Activated T-helper 9 cell treated with anti-CD3 and anti-CD28 coated beads, Interleukin-2, amount 50 U/mL, for 16 hours (primary cell): ENCODE measurements at places on chromosomes 2 and 18.

- no peak for DNase-seq
Measured at GRCh38 chr18:50195689-50196088, 742 bp upstream of the MYO5B start.

DNA sequence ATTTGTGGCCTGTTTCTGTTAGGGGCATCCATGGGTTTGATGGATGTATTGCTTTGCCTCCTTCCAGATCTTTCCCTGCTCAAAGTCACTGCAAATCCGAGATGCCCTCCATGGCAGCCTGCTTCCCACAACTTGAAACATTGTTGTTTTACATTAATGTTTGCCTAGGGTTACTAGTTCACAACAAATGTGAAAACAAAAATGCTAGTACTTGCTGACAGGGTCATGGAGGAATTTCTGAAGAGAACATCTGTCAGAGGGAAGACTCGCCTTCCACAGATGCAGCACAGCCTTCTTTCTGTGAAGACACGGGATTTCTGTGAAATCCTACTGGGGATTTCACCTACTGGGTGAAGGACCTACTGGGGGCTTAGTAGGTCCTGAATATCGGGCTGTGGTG is 260.0 kb upstream of the FN1 start:
- no peak for DNase-seq

- DNase-seq = no peak
Measured at GRCh38 chr2:235468978-235469655, 24.7 kb upstream of the AGAP1 start.

DNA sequence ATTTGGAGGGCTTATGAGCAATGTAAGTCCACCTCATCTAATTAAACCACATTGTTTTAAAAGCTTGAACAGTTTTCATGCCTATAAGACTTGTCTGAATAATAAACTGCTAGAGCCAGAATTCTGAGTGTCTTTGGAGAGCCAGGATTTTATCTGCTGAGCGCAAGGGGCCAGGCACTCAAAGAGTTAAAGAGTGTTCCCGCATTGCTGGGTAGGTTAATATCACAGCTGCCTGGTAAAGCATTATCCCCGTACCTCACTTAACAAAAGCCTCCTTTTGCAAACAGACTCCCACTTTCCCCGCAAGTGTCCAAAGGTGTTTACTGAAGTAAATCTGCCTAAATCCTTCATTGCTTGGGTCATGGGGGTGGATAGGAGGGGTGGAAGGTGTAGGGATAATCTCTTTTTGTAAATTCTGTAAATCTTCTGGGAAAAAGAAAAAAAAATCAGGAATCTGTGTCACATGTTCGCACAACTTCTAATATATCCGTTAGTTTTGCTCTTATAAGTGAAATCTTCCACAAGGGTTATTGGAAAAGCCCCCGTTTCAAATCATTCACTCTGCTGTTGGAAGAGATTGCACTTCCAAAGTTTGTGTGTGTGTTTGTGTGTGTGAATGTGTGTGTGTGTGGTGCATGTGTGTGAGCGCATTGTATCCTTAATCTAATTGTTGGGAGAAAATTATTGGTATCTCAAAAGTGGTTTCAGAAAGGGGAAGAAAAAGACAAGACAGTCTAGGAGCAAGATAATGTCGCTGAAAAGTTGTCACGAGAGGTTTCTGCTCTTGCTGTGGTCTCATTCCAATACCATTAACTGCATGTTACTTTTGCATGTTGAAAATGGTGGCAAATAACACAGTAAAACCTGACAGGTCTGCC is 10.7 kb downstream of the ZEB2 start:
- DNase-seq = no peak

GRCh38 chr2:55160422-55160821 is 71.7 kb downstream of the CLHC1 start:
- DNase-seq = no peak

- no peak for DNase-seq
Measured at GRCh38 chr2:234392041-234392615, 104.8 kb downstream of the ARL4C start.

DNA sequence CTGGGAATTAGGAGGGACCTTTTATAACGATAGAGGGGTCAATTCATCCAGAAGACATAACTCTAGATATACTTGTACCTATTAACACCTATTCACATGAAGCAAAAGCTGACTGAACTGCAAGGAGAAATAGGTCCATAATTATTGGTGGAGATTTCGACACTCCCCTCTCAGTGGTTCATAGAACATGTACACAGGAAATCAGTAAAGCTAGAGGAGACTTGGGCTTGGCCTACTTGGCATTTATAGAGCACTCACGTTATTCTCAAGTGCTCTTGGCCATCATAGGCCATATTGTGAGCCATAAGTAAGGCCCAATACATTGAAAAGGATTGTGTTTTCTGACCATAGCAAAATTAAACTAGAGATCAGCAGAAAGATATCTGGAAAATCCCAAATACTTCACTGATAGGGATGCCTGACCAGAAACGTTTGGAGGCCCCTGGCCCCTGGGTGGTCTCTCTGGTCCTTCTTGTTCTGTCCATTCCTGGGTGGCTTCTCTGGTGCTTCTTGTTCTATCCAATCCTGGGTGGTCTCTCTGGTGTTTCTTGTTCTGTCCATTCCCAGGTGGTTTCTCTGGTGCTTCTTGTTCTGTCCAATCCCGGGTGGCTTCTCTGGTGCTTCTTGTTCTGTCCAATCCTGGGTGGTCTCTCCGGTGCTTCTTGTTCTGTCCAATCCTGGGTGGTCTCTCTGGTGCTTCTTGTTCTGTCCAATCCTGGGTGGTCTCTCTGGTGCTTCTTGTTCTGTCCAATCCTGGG is 49.0 kb downstream of the SNED1 start:
- no peak for DNase-seq

- no peak for DNase-seq
Measured at GRCh38 chr2:21372654-21373053, 248.9 kb downstream of the TDRD15 start.

- DNase-seq = no peak
Measured at GRCh38 chr2:205772983-205773382, 90.7 kb downstream of the NRP2 start.

DNA sequence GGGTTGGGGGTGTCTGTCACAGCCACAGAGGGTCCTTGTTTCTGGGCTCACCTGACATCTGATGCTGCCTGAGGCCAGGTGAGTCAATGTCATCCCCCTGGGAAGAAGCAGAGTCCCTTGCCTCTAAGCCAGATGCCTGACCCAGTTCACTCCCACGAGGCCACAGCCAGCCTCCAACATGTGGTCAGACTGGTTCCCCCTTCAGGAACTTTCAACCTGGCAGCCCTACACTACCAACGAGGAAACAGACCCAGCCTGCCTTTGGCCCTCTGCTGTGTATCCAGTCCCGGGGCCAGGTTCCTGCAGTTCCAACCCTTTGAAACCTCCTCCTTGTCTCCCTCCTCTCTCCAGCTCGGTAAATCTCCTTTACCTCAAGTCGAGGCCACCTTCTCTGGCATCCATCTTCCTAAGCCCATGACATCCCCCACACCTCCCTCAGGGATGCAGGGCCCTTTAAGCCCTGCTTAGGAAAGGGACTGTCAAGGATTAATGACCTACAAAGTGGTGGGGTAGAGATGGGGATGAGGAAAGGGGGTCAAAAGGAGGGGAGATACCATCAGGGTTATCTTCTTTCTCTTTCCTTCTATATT is 49.2 kb upstream of the SMAD2 start:
- DNase-seq = no peak

DNA sequence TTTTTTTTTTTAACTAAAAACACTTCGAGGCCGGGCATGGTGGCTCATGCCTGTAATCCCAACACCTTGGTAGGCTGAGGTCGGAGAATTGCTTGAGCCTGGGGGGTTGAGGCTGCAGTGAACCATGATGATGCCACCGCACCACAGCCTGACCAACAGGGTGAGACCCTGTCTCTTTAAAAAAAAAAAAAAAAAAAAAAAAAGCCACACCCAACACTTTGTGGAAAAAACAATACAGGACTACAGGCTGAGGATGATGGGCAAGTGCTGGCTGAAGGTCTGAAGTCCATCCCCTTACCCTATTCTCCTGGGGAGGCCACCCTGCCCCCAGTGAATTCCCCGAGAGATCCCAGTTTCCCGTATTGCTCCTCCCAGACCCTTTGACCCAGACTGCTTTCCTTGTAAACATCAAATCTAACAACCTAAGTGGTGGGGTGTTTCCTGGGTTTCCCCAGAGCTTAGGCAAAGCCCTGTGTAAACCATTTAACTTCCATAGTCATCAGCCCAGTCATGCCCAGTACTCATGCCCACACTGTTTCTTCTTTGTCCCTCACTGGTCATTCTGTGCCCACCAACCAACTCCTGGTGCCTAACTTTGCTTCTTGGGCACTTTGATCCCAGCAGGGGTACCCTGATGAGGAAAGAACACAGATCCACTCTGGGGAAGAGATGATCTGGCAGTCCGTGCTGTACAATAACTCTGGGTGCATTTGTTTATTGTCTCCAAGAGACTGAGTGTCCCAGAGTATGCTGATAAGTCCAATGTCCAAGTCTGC is 5.8 kb upstream of the TMEM37 start:
- DNase-seq = no peak

DNA sequence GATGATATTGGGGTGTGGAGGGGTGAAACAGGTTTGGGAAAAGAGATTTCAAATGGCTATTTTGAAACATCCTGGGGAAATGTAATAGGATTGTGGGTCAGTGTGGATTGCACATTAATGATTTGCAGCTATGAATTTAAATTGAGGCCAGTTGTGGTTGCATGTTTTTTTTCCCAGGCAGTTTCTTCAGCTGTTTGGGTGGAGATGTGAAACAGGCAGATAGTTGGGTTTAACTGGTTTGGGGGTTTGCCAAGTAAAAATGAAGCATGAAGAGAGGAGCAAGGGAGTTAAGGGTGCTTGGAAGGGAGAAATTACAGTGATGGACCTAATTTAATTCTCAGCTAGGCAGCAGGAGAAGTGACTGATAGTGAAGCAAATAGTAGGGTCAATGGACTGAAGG is 16.8 kb downstream of the GPD2 start:
- DNase-seq = no peak

DNA sequence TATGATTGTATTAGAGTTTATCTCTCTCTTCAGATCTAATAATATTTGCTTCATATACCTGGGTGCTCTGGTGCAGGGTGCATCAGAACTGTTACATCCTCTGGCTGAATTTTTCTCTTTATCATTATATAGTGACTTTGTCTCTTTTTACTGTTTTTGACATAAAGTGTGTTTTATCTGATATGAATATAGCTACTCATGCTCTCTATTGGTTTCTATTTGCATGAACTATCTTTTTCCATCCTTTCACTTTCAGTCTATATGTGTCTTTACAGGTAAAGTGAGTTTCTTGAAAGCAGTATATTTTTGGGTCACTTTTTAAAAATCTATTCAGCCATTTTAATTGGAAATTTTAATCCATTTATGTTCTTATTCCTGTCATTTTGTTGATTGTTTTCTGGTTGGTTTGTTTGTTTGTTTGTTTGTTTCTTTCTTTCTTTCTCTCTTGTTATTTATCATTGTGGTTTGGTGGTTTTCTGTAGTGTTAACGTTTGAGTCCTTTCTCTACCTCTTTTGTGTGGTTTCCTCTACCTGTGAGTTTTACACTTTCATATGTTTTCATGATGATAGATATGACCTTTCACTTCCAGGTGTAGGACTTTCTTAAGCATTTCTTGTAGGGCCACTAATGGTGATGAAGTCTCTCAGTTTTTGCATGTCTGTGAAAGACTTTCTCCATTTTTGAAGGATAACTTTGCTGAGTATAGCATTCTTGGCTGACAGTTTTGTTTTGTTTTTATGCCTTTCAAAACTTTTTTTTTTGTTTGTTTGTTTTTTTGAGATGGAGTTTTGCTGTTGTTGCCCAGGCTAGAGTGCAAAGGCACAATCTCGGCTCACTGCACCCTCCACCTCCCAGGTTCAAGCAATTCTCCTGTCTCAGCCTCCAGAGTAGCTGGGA is 54.9 kb downstream of the CCNT2 start:
- no peak for DNase-seq

DNA sequence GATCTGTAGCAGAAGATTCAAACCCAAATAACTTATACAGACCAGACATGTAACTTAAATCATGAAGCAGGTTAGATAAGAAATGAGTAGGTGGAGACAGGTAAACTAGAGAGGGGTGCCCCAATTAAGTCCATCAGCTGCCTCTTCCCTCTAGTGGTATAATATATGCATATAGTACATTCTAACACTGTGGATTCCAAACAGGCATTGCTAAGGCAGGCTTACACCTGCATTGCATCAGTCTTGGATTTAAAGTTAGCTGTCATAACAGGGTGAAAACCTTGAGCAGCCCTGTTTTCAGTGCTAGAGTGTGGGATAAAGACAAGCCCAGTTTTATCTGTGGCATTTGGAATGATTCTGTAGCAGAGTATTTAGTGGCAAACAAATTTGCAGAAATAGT is 63.4 kb downstream of the NYAP2 start:
- no peak for DNase-seq

GRCh38 chr18:2515908-2516625 is 55.2 kb downstream of the METTL4 start:
- no peak for DNase-seq

GRCh38 chr2:75431276-75431675 is 129.5 kb downstream of the EVA1A start:
- DNase-seq = no peak

- DNase-seq = peak; percentile 41
Measured at GRCh38 chr2:197786010-197786877, 1.1 kb upstream of the BOLL start.

DNA sequence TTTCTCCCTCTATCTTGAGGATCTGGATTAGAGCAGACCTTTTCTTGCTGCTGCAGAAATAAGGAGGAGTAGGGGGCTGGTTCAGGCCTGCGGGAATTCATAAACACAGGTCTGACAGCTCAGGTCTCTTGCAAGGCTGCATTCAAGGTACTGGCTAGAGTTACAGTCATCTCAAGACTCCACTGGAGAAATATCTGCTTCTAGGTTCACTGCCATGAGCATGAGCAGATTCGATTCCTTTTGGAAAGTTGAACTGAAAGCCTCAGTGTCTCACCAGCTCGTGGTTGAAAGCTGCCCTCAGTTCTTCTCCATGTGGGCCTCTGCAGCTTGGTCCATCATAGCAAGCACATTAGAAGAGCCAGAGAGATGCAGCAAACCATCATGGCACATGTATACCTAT is 124.4 kb upstream of the SETBP1 start:
- no peak for DNase-seq

DNA sequence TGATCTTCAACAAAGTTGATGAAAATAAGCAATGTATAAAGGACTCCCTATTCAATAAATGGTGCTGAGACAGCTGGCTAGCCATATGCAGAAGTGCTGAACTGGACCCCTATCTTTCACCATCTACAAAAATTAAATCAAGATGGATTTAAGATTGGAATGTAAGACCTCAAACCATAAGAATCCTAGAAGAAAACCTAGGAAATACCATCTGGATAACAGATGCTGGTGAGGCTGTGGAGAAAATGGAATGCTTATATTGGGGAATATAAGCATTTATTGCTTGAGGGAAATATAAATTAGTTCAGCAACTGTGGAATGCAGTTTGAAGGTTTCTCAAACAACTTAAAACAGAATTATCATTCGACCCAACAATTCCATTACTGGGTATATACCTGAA is 89.6 kb downstream of the GCA start:
- DNase-seq = no peak

DNA sequence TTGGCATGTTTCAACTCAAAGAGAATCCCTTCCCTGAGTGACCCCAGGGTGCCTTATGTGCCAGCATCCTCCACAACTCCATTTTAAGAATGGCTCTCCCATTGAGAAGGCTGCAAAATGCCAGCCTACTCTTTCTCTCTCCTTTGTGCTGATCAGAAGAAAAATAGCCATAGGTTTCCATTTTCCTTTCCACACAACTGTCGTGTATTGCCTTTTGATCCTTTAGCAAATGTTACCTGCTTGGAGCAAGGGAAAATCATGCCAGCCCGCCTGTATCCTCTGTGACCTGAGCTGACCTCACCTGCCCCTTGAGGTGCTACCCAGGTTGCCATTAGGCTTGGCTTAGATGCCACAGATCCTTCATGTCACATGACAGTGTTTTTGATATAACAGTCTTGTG is 38.8 kb downstream of the DPYSL5 start:
- DNase-seq = no peak
